NCI-H510A (cell line): ENCODE measurements at places on chromosomes 12 and 14.

- DNase-seq = no peak
These were observed 135.1 kb upstream of the PDZRN4 start for GRCh38 chr12:41053046-41053445.

GRCh38 chr12:101891462-101891971 is 14.1 kb downstream of the DRAM1 start:
- DNase-seq = no peak

DNA sequence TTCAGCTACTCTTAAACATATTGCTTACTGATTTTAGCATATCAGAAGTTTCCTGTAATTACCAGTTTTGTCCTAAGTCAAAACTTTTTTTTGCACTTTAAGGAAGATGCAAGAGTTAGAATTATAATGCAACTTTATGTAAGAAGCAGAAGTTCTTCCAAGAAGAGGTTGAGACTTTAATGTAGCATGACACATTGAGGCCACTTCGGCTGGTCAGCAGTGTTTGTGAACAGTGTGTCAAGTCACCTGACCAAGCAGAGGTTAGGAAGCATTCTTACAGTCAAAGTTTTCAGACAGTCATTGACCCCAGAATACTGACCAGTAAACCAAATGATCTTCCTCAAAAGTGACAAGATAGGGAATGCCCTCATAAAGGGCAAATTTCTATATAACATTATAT is 15.2 kb downstream of the FGFR1OP2 start:
- no peak for DNase-seq

DNA sequence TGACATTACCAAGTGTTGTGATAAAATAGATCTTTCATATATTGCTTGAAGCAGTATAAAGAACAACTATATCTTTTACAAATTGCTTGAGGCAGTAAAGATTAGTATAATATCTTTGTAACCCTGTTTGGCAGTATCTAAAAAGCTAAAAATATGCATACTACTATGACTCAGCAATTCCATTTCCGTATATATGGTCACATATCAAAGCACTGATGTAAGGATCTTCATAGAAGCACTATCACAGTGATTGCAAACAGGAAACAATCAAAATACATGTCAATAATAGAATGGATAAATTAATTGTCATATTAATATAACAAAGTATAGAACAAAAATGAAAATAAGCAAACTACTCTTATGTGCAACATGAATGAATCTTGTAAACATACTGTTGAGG is 158.4 kb upstream of the IGF1 start:
- DNase-seq = no peak

DNA sequence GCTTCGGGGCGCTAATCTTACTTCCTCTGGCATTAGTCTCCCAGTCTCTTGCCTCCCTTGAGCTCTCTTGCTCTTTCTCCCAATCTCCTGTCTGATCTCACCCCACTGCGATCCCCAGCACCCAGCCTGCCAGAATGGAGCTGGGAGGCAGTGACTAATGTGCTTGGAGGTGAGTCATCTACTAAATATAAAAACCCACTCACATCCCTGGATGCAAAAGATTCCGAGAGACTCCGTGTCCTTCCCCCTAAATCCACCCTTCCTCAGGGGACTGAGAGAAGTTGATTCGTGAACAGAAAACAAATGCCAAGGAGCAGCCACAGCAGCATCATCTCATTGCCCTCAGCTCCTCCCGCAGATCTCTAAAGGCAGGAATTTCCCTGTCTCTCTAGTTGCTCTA is 45.7 kb upstream of the KCNA5 start:
- no peak for DNase-seq

GRCh38 chr12:88298761-88299242 is 156.7 kb downstream of the TMTC3 start:
- DNase-seq = no peak

- no peak for DNase-seq
These were observed 80.4 kb downstream of the RASSF9 start for GRCh38 chr12:85755760-85756159.

- no peak for DNase-seq
These were observed 18.4 kb upstream of the RNU6-7 start for GRCh38 chr14:32183151-32184058.

- DNase-seq = peak; percentile 26
These were observed 380.2 kb downstream of the NAV3 start for GRCh38 chr12:78210894-78211302.

DNA sequence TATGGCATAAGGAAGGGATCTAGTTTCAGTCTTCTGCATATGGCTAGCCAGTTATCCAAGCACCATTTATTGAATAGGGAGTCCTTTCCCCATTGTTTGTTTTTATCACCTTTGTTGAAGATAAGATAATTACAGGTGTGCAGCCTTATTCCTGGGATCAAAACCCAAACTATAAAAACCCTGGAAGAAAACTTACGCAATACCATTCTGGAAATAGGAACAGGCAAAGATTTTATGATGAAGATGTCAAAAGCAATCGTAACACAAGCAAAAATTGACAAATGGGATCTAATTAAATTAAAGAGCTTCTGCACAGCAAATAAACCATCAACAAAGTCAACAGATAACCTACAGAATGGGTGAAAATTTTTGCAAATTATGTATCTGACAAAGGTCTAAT is 128.5 kb upstream of the DCN start:
- no peak for DNase-seq

- no peak for DNase-seq
These were observed 6.9 kb downstream of the TMBIM6 start for GRCh38 chr12:49748306-49748705.

GRCh38 chr14:61950340-61950739 is 188.1 kb downstream of the SNAPC1 start:
- no peak for DNase-seq

DNA sequence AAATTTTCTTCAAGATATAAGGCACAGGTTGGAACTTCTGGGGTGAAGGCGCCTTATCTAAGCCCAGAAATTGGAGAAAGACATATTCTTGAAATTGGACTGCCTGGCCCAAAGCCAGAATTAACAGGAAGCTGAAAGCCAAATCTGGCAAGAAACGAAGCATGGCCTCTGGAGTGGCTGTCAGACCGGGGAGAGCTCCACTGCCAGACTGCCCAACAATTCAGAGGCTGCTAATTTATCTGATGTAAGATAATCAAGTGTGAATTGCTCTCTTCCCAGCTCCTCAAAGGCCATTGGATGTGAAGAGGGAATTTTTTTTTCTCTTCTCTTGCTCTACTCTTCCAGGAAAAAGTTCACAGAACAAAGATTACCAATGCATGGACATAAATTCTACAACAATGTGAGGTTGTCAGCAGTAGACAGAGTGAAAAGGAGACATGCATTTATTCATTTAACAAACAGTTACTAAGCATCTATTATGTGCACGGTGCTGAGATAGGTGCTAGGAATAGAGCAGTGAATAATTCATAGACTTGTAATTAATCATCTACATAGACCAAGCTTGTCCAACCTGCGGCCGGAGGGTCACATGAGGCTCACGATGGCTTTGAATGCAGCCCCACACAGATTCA is at the start of gene GDF3:
GDF3 (minus strand) TSS at position 210 of the 632 bp plus-strand sequence; CDS start at position 163, 47 bp downstream.
- DNase-seq = no peak

DNA sequence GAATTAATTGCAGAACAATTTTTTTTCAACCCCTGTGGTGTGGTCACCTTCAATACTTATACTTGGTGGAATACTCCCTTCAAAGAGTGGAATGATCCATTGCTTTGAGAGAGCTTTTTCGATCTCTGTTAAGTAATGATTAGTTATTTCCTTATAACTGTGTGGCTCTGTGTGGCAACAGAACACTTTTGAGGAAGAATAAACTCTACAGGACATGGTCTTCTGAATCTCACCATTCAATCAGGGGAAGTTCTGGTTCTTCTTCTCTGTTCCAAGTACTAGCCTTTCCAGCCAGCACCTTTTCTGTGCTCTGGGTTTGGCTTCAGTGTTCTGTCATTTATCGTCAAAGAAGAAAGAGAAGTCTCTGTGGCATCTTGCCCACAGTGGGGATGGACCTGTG is 369.2 kb downstream of the ZFP36L1 start:
- DNase-seq = no peak

- DNase-seq = no peak
These were observed 977 bp upstream of the TMEM120B start for GRCh38 chr12:121711361-121712189.

- no peak for DNase-seq
These were observed 72.7 kb downstream of the ESR2 start for GRCh38 chr14:64221391-64222003.

GRCh38 chr12:51341251-51342007 is 5.0 kb downstream of the CELA1 start:
- peak; percentile 32 for DNase-seq

DNA sequence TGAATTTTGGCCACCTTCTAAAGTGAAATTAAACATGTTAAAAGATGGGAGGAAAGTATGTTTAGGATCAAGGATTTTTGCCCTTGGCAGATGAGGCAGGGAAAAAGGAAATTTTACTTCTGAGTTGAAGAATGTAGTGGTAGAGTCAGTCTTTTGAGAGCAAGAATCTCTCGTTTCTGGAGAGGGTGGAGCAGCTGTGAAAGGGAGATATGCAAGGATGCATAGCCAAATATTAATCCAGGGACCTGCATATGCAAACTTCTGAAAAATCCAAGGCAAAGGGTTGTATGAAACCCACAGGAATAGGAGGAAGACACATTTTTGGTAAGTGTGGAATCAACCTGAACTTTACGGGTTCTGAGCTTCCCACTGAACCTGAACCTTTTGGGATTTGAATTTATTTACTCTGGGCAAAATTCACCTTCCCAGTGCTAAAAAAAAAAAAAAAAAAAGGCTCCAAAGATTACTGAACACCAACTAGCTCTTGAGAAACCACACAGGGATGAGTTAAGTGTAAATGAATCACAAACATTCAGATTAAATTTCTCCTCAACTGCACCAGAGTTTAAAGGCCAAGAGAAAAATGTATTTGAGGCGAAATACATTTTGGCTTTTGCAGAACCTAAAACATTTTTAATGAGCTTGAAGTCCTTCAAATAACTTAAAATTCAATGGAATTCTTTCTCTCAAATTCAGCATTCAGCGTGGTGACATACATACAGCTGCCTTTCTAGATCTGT is 187.1 kb upstream of the CDKN3 start:
- DNase-seq = no peak

GRCh38 chr12:46571608-46572007 is 199.0 kb upstream of the SLC38A2 start:
- no peak for DNase-seq

- no peak for DNase-seq
These were observed 55.7 kb downstream of the METTL25 start for GRCh38 chr12:82414044-82414443.

DNA sequence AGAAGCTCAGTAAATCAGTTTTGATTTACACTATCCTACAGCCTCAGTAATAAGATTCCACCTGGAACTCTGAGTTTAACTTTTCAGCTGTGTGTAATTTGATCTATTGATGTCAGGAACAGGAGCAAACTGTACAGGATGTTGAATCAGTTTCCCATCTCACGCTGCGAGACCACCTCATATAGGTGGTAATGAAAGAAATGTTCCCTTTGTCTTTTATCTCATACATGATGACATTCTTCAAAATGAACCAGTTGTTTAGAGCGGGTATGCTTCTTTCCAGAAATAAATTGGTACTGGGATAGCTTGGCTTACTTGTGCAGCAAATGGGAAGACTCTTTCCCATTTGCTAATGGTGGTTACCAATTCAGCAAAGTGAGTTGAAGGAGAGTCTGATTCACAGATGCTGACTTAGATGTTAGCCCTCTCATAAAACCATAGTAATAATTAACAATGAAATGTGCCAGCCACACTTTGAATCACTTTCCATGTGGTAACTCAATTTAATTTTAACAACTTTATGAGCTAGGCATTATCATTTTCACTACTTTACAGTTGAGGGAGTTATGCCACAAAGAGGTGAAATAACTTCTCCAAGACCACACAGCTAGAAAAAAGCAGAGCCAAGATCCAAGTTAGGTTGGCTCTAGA is 251.5 kb downstream of the PAWR start:
- no peak for DNase-seq

DNA sequence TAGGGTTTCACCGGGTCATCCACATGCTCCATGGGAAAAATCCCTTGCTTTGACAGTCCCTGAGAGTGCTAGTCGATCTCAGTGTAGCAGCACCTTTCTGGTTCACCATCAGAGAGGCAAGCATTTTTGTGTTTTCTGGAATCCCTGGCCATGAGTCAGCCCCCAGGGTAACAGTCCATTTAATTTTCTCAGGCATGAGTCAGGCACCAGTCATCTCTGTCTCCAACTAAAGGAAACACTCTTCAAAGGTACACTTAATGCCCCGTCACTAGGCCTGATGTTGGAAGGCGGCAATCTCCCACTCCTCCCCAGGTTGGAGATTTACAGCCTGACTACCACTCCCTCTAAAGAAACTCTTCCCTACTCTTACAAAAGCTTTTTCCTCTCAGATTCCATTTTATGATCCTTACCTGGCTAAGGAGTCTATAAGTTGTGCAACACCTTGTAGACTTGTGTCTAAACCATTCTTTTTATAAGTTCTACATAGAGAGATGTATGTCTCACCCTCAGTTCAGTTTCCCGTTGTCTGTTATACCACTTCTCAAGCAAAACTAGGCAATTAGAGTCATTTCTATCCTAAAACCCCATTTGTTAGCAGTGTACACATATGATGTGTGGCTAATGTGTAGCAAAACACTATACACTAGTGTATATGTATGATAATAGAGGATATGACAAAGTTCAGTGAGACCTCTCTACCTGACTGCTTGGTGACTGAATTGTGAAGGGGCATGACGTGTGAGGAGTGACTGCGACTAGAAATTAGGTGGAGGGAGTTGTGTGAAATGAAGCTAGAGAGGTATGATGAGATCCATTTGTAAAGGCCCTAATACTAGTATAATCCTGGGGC is 24.6 kb downstream of the TMEM19 start:
- no peak for DNase-seq

DNA sequence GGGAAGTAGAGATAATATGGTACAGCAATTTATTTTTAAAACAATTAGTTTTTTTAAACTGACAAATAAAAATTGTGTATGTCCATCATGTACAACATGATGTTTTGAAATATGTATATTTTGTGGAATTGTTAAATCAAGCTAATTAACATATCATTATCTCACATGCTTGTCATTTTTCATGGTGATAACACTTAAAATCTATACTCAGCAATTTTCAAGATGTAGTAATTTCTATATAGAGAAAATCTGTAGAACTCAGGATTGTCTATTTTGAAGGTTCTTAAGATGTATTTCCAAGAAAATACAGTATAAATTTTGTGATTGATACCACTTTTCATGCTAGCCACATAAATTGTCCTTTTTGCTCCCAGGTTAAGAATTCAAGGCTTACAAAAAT is 247.1 kb downstream of the FBXL14 start:
- no peak for DNase-seq

- DNase-seq = no peak
These were observed 20.9 kb downstream of the RASAL1 start for GRCh38 chr12:113114447-113115178.

- DNase-seq = no peak
These were observed 2.8 kb downstream of the PRMT8 start for GRCh38 chr12:3493859-3494176.

DNA sequence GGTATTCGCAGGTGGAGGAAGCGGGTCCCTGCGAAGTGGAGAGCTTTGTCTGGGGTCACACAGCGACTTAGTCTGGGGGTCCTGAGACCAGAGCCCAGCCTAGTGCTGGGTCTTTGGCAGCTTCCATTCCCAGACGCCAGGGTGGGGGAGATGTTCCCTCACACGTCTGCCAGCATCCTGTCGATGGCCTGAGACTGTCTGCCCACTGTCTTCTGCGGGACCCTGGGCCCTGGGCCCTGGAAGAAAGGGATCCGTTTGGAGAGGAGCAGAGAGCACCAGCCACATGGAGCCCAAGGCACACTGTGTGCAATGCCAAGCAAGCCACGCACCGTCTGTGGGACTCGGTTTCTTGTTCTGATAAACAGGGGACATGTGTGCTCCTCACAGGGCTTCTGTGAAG is 197.2 kb downstream of the KIF26A start:
- DNase-seq = no peak

GRCh38 chr14:75101491-75101890 is 25.4 kb downstream of the NEK9 start:
- DNase-seq = no peak
